Stimulated activated CD8-positive, alpha-beta memory T cell treated with anti-CD3 and anti-CD28 coated beads, Interleukin-4, amount 100 ng/mL, for 48 hours (primary cell): ENCODE measurements at places on chromosomes 7 and 10.

GRCh38 chr7:51123322-51124019 is 193.1 kb downstream of the COBL start:
- peak; percentile 81 for DNase-seq

GRCh38 chr7:140084972-140085371 is 22.2 kb upstream of the PARP12 start:
- no peak for DNase-seq

- DNase-seq, result peak; percentile 74
These were observed 23.9 kb downstream of the NRF1 start for GRCh38 chr7:129635300-129636029.

GRCh38 chr7:111384065-111384891 is 178.0 kb downstream of the IMMP2L start:
- DNase-seq, result no peak

DNA sequence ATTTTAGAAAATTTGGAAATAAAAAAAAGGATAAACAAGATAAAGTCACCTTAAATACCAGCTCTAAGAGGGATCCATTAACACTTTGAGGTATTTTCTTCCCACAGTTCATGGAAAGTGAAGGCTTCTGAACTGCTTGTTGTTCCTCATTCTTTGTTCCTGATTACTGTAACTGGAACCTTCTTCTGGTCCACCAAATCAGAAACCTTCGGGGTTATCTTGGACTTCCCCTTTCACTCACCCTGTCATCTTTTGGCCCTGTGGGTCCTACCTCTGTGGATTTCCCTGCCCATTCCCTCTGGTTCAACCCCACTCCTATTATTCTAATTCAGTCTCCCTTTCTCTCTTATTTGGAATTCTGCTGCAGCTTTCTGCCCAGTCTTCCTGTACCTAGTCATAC is 116.5 kb upstream of the PRPS1L1 start:
- no peak for DNase-seq

GRCh38 chr7:103025341-103025740 is 49.3 kb downstream of the FBXL13 start:
- no peak for DNase-seq

GRCh38 chr10:14707481-14707880 is 67.2 kb downstream of the FAM107B start:
- DNase-seq, result no peak

- no peak for DNase-seq
These were observed 114.0 kb upstream of the LYZL2 start for GRCh38 chr10:30743586-30743985.

GRCh38 chr7:151249034-151249731 is 689 bp upstream of the SMARCD3 start:
- DNase-seq, result no peak

GRCh38 chr7:22845221-22845834 is 22.7 kb upstream of the TOMM7 start:
- DNase-seq, result no peak

DNA sequence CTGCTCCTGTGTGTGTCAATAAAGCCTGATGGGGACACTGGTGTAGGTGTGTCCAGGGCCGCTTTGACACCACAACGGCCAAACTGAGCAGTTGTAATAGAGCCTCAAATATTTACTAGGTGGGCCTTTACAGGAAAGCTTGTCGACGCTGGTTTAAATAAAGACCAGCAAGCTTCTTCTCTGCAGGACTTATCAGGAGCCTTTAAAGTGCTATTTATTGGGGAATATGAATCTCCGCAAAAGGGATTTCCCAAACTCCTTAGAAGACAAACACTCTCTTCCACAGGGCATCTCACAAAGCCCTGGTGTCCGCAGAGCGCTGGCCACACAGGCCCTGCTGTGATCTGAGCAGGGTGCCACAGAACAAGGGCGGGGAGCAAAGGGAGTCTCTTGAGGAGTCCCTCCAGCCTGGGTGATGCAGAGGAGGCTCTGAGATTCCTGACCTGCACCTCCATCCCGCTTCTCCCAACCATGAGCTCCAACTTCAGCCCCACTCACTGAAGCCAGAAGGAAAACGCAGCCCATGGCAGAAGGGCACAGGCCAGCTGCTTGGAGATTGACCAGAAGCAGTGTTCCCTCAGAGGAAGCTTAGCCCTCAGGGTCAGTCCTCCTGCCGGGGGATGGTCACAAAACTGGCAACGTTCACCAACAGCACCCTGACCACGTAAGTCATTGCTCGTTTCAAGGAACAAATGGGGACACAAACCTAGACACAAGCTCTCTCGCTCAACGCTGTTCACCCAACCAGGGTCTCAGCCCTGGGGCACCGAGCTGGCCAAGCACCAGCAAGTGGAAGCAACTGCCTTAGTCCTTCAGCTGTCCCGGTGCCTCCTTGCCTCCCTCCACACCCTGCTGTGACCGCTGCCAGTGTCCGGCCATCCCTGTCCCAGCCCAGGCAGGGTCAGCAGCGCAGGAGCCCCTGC is 129.5 kb downstream of the OAT start:
- DNase-seq, result no peak

DNA sequence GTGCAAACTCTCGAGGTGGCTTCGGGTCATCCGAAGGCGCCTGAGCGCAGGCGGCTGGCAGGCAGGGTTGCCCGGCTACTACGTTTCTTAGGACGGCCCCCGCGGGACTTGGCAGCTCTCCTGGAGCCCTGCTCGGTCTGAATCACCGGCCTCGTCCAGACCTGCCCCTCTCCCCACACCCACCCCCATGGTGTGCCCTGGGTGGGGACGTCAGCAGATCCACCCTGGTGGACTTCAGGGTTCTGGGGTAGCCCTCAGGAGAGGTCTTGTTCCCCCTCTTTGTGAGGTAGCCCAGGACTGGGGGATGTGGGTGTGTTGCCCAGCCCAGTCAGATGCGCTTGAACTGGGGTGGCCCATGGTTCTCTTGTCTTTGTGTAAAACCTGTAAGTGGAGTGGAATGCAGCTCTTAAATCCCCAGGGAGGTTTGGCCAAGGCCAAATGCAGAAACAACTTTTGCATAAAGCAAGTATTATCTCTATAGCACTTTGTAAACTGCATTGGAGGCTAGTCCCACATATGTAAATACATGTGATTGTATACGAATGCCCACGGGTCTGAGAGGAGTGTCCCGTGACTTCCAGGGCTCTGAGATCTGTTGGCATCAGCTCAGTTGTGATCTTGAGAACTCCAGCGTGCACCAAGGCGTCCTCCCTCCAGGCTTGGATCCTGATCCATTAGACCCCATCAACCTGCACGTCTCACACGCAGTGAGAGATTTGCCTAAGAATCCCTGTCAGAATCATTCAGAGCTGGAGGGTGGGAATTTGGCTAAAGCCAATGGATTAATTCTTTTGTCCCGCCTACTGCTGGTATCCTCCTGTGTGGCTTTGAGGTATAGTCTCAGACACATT is 1.8 kb downstream of the PFKFB3 start:
- no peak for DNase-seq

DNA sequence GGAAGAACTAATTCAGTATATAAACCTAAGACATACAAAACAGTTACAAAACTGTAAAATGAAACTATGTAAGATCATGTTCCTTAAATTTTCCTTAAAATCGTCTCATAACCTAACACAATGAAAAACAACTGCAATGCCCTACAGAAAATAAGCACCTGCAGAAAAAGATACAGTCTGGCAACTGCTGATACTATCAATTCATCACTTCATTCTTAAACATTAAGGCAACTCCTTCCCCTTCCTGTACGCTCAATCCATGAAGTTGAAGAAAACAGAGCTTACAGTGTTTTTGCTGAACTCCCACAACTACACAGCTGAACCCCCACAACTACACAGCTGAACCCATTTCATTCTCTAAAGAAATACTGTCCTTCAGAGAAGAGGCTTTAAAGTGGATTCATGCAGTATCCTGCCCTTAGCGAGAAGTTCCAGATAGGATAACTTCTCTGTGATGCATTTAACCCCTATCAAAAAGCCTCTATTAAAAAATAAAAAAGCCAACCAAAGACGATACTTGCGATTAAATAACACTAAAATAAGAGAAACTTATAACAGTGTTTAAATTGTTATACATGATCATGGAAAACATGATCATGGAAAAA is 50.0 kb downstream of the JMJD1C start:
- no peak for DNase-seq

DNA sequence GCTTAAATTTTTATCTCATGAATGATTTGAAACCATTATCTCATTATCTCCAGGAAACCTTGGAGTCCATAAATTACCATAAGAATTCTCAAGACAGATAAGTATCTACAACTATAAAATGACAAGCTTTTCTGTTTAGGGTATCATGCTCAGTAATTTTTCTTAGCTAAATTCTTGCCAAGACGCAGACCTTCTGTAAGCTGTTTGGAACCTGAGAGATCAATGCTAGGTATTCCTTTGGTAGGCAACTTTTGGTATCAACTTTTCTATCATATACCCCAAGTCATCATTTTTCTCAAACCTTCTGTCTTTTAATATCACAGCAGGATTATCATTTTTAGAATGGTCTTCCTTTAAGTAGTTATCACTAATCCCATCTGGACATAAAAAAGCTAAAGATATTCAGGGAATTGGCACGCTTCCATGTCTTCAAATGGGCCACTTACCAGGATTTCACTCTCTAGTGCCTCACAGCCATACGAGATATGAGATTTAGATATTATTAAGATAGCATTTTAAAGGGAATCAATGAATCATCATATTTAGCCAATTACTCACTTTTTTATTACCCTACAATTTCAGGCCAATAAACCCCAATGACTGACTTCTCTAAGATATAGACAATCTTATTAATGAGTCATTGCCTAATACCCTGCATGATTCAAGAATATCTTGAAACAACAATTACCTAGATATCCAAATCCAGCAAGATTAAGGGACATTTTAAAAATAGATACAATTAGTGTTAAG is 544.1 kb downstream of the HTR7 start:
- DNase-seq, result no peak

DNA sequence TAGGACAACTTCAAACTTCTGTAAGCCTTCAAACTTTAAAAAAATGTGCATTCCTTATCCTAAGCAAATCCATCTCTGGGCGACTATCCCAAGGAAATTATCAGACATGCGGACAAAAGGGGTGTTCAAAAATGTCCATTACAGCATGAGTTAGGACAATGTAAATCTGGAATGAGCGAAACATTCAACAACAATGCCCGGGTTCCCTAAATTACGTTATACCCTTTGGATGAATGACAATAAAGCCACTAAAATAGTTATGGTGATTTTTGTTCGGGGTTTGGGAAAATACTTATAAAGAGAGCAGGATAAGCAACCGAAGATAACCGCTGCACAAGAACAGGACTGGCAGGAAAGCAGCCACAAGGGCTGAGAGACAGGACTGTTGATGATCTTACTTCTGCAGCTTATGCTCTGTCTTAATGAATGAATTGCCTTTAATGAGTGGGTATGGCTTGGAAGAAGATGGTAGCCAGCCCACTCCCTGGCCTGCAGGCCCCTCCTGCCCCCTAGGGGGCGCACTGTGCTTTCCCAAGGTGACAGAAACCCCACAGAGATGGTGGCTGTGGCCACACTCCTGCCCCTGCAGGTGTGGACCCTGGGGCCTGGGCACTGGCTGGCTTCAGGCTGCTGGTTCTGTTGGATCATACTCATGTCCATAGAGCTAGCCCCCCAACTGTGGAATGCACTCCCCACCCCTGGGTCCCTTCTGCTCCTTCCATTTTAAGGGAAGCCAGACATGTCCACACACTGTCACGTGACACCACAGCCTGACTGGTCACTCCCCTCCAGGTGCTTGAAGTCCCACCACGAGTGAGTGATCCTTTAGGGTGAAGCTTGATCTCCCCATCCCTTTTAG is 45.0 kb downstream of the ZCCHC24 start:
- peak; percentile 82 for DNase-seq

GRCh38 chr7:133836666-133837065 is 290.5 kb upstream of the LRGUK start:
- no peak for DNase-seq

DNA sequence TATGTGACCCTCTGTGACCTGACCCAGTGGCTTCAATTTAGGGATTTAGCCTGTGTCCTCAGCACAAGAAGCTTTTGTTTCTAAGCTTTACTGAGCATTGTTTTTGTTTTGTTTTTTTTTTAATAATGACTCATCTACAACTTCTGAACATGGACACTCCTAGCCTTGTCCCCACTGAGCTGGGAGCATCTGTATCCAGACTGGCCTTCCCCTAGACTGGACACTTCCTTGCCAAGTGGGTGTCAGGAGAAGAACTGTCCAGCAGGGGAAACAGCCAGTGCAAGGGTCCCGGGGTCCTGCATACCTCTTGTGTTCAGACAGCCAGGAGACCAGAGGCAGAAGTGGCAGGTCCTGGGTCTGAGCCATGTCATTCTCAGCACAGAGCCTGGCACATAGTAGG is 108.6 kb downstream of the TMEM130 start:
- no peak for DNase-seq

GRCh38 chr10:101061624-101062231 is at the start of gene KAZALD1:
Gene KAZALD1 (plus strand): TSS chr10:101061989. CDS start chr10:101062593, 604 bp downstream.
- no peak for DNase-seq

DNA sequence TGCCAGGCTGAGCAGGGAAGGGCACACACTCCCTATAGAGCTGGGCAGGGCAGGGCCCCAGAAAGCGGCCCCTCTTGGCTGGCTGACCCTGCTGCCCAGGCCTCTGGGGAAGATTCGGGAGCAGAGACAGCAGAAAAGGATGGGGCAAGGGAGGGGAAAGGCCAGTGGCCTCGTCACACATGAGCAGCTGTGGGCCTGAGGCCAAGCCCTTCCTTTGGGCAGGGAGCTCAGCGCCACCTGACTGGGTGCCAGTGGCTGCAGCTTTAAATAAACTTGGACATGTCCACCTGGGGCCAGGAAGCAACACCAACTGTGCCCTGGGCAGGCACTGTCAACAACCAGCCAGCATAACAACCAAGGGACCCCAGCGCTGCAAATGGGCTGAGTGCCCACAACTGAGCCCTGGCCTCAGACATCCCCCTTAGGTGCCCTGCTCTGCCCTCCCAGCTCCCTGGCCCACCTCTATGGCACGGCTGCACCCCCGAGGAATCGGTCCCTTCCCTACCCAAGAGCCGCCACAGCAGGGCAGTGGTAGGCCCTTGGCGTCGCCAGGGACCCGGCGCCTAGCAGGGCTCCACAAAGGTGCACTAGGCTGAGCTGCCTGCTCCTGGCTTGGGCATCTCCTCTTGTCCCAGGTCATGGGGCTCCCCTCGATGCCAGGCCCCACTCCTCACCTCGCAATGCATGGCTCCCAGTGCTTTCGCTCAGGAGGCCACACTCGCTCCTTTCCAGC is 2.6 kb downstream of the CAMK2B start:
- peak; percentile 14 for DNase-seq

DNA sequence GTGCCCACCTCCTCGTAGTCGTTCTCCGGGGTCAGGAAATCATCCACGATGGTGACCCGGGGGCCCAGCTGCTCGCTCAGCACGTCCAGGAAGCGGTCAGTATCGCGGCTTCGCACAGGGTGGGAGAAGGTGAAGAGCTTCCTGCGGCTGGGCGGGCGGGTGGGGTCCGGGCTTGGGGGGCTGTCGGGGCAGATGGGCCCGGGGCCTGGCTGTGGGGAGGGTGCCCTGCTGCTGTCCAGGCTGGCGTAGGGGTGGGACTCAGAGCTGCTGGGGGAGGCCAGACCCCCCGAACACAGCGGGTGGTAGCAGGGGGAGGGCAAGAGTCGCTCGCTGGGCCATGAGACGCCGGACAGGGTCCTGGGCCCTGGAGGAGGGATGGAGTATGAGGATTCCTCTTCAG is 42.3 kb downstream of the GRID2IP start:
- no peak for DNase-seq
